ENCODE measurements at places on chromosomes 2 and 18. TPM values are rescaled to one million over a fixed set of nuclear protein-coding genes. Genes with fewer than 3 reads are reported as not detected.

The DSG4 gene
- not detected for total RNA-seq

The C2orf80 gene
- total RNA-seq, result not detected

The IL36G gene
- total RNA-seq, result 0.80 TPM

The LRRC30 gene
- total RNA-seq, result not detected

The MBOAT2 gene
- 37.4 TPM for total RNA-seq

The CTIF gene
- total RNA-seq, result 3.6 TPM
